Activated CD4-positive, alpha-beta T cell treated with anti-CD3 and anti-CD28 coated beads, Interleukin-10, Interleukin-2, amounts not matched to agents 100 ng/mL and 50 ng/mL, durations not matched to agents 16 hours and 8 hours (primary cell): ENCODE measurements at places on chromosomes 12 and 14.

GRCh38 chr14:99191395-99192027 is 80.5 kb downstream of the BCL11B start:
- no peak for DNase-seq

DNA sequence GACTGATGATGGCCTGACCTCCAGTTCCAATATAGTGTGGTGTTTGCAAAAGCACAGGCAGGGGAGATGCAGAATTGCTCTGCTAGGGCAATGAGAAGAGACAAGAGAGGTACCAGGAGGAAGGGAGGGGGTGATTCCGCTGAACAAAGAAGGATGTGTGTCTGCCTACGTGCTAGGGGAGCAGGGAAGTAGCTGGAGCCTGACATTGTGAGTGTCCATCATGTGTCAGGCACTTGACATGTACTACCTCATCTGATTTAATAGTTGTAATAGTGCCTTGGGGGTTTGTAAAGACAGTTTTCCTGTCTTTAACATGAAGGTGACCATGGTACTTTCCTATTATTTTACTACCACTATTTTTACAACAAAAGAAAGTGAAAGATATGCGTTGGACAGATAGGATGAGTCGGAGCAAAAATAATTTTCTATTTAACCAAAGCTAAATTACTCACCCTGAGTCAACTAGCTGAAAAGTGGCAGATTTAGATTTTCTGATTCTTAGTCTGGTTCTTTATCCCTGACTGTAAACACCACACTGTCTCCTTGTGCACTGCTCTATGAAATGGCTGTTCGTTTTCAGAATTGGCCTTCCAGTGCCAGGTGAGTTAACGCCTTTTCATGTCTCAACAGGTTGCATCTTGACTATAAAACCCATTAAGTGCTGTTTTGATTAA is 33.7 kb upstream of the TEAD4 start:
- DNase-seq, result peak; percentile 20

GRCh38 chr14:95025218-95025617 is 132.1 kb downstream of the DICER1 start:
- no peak for DNase-seq

GRCh38 chr12:7869137-7869536 is 3.6 kb downstream of the SLC2A14 start:
- no peak for DNase-seq

DNA sequence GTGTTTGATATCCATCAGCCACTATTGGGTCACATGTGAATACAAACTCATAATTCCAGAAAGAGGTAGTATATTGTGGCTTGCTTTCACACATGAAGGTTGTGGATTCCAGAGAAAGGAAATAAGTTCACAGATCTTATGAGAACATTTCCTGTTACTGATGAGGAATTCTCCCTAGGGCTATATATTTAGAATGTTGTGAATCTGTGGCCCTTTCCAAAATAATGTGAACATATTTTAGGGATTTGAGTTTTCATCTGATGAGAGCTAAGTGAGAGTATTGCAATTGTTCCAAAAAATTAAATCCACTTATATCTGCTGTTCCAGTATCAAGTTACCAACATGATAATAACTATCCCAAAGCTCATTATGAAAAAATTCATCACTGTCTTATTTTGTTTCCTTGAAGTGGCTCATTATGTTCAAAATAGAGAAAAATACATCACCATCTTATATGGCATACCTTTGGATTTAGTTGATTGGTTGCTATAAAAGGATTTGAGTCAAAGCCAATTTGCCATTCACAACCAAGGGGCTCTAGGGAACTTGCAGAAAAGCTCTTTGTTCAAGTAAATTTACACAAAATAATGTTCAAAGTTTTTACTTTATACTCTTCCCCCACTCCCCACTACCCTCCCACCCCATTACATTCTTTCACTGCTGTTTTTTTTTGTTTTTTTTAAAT is 76.3 kb downstream of the MYRFL start:
- no peak for DNase-seq

- peak; percentile 28 for DNase-seq
Measured at GRCh38 chr12:55847033-55847432, 4.3 kb upstream of the MMP19 start.

GRCh38 chr12:124776125-124776513 is 87.5 kb downstream of the SCARB1 start:
- DNase-seq, result no peak

DNA sequence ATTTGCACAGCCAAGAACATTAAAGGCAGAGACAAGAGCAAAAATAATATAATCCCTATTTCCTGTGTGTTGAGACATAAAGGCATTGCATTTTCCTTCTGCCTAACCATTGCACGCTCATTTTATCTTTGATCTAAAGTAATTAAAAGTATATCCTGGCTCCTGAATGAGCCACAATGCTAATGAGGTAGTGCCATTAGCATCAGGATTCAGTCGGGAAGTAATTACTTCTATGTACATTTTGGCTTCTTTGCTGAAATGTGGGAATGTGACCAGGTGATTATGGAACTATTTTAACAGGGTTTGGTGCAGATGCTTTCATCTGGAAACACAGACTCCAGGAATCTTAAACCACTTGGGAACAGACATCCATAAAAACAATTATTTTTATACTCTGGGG is 77.4 kb downstream of the TMTC1 start:
- no peak for DNase-seq

DNA sequence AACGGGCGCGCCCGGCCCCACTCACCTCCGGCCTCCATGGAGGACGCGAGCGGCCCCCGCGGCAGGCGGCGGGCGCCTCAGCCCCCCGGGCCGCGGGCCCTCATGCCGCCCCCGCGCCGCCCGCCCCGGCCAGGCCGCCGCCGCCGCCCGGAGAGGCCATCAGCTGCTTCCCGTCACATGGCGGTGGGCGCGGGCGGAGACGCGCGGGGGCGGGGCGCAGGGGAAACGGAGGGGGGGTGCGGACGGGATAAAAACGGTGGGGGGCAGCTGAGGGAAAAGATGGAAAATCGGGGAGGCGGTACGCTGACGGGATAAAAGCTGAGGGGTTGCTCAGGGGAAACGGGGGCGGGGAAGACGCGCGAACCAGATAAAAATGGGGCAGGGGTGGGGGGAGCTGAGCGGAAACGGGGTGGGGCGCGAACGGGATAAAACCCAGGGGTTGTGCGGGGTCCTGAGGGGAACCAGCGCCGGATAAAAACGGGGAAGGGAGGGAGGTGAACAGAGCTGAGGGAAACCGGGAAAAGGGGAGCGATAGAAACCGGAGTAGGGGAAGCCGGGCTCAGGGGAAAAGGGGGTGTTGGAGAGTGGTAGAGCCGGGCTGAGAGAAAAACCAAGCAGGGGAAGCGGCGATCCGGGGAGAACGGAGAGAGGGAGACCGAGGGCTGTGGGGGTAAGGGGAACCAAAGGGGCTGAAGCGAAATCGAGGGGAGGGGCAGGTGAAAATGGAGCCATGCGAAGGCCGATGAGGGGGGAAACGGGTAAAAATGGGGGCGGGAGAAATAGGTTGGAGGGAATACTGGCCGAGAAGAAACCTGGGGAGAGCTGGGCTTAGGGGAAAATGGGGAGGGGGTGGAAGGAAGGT is at the start of gene WSB2:
TSS of gene WSB2 (minus strand) at position 169 of the 862 bp plus-strand sequence. CDS start at position 38, 131 bp downstream.
- peak; percentile 66 for DNase-seq

GRCh38 chr14:24042746-24043145 is 9.1 kb upstream of the CARMIL3 start:
- no peak for DNase-seq

- DNase-seq, result no peak
Measured at GRCh38 chr12:125128439-125129178, 63.4 kb downstream of the AACS start.

DNA sequence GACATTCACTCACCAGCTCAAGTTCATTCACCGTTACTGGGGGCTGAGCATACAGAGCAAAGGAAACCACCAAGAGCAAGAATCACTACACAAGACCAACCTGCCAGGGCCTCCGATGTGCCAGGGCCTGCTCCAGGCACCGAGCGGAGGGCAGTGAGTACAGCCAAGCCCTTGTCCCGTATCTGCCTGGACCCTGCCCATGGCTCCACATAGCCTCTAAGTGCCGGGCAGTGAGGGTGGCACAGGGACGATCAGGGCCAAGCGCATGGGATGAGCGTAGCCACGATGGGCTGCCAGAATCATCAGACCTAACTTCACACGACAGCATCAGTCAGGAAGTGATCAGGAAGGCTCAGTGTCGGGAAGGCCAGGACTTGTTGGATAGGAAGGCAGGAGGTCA is 199.6 kb downstream of the BCL11B start:
- DNase-seq, result no peak

- no peak for DNase-seq
Measured at GRCh38 chr12:30178916-30179315, 395.2 kb upstream of the TMTC1 start.

DNA sequence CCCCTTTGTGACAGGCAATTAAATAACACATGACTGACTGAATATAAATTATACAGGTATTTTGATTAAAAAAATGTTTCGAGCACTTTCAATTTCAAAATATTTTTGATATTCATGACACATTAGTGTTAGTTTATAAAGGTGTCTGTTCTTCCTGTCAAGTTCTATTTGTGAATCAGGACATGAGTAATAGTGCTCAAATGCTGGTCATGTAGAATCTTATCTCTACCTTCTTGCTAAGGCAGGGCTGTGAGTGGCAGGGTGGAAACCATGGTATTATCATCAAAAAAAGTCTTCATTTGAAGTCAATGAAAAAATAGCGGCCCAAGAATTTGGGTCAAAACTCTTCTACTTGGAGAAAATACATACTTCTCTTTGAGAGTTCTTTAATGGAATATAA is 250.2 kb downstream of the DACT1 start:
- DNase-seq, result no peak

- no peak for DNase-seq
Measured at GRCh38 chr12:111267144-111267543, 101.8 kb downstream of the PHETA1 start.

GRCh38 chr14:28751467-28752058 is 15.0 kb upstream of the FOXG1 start:
- DNase-seq, result peak; percentile 39

DNA sequence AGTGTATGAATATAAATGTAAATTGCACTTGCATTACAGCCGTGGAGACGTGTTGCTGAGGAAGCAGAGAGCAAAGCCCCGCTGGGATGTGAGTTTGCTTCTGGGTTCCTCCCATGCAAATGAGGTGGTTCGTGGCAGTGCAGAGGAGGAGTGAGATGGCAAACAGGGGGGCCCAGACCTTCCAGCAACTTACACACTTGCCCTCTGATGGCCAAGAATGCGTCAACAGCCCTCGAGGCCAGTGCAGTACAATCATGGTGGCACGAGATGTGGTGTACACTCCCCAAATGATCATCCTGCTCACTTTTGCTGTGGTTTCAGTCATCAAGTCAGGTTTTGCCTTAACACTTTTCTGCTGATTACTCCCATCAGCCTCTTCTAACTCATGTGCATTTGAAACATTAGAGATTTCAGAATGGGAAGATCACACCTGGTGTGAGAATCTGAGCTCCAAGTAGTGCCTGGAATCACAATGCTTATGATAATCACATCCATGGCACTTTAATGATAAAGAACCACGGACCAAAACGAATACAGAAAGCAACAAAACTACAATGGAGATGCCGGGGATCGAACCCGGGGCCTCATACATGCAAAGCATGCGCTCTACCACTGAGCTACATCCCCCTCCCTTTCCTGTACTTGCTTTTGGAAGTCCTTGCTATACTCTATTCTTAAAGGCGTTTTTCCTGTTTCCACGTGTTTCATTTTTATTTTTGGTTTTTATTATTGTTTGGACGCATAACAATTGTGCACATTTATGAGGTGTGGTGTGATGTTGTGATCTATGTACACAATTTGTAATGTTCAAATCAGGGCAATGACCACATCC is 7.0 kb upstream of the UBC start:
- DNase-seq, result peak; percentile 91

GRCh38 chr12:107779077-107779831 is 4.8 kb downstream of the ASCL4 start:
- no peak for DNase-seq

- DNase-seq, result peak; percentile 67
Measured at GRCh38 chr14:89445273-89445973, 28.4 kb upstream of the FOXN3 start.

- no peak for DNase-seq
Measured at GRCh38 chr12:75578546-75578945, 67.1 kb upstream of the KRR1 start.

DNA sequence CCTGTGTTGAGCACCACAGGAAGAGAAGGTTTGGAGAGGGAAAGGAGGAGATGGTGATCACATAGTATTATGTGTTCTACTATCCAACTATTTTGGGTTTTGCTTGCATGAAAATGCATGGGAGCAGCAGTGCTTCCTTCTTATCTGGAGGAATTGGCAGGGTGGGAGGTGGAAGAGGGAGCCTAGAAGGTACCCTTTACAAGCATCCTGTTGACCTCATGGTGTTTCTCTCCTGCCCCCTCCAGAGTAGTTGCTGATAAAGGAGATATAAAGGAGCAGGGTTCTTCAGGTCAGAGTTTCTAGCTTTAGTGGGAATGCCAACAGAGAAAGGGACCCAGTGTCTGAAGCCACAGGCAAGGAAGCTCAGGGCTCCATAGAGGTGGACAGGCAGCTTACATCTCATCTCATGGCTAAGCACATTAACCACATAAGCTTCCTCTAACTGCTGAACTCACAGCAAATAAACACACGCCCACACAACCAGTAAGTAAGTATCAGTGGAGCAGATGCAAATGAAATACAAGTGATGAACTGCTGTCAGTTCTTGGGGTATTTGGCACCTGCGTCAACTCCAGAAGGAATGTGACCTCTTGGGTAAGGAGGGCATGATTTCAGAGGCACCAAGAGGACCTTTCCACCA is 174.2 kb upstream of the SLC38A2 start:
- DNase-seq, result peak; percentile 63

DNA sequence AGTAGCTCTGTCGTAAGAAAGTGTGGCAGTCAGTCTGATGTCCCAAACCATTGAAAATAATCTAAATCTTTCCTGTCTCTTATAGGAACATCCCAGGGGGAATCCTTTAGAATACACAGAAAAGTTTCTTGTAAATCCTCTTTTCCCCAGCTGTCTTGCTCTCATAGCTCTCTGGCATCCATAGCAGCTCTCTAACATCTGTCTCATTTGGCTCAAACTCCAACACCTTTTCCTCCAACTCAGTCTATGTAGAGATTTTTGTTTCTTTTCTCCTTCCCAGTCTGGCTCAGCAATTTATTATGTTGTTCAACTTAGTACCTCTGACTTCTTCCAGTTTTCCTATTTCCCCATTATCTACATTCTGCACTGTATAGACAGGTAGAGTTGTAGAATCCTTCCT is 84.4 kb upstream of the NEDD1 start:
- DNase-seq, result no peak

GRCh38 chr12:91249054-91249453 is 66.4 kb upstream of the DCN start:
- DNase-seq, result no peak

- no peak for DNase-seq
Measured at GRCh38 chr14:65299826-65300225, 112.7 kb upstream of the FUT8 start.

DNA sequence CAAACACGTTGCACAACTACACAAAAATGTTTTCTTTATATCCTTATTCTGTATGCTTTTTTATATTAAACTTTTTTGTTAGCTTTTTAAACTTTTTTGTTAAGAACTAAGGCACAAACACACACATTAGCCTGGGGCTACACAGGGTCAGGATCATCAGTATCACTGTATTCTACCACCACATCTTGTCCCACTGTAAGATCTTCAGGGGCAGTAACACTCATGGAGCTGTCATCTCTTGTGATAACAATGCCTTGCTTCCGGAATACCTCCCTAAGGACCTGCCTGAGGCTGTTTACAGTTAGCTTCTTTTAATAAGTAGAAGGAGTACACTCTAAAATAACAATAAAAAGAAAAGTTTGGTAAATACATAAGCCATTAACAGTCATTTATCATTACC is 42.2 kb downstream of the PLEKHA5 start:
- DNase-seq, result no peak

- DNase-seq, result peak; percentile 42
Measured at GRCh38 chr12:116551952-116552772, 7.0 kb upstream of the MAP1LC3B2 start.

- DNase-seq, result peak; percentile 46
Measured at GRCh38 chr14:105419195-105420091, at the start of gene MTA1. TSS of gene MTA1 (plus strand) at chr14:105419827. CDS start at chr14:105420036, 209 bp downstream.
